ENCODE measurements at places on chromosomes 7 and 10.

DNA sequence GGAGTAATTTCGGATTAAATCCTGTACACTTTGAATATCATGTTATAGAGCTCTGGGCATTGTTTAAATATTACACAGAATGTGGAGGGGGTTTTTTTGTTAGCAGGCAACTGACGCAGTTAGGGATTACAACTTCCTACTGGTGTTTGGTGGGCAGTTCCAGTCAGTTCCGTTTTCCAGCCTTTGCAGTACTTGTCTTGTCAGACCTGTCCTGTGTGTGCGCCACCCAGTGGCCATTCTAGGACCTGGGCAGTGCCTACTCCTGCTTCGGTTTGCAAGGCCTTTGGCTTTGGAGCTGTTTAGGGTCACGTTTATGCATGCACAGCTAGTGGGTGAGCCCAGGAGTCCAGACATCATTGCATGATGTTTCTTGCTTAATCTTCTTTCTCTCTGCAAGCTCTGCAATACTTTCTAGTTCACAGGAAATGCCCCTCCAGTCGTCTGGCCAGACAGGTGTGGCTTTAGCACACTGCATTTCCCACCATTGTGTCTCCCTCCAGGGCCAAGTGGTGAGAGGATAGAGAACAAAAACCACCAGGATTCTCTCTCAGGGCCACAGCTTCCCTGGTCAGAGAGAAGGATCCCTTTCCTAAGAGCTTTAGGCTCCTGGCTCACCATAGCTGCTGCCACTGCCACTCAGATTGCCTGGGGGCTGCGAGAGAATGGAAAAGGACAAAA is 96.5 kb upstream of the TARP start:
- peak; percentile 81 for DNase-seq

GRCh38 chr7:155645662-155646061 is 1.2 kb downstream of the RBM33 start:
- no peak for DNase-seq

DNA sequence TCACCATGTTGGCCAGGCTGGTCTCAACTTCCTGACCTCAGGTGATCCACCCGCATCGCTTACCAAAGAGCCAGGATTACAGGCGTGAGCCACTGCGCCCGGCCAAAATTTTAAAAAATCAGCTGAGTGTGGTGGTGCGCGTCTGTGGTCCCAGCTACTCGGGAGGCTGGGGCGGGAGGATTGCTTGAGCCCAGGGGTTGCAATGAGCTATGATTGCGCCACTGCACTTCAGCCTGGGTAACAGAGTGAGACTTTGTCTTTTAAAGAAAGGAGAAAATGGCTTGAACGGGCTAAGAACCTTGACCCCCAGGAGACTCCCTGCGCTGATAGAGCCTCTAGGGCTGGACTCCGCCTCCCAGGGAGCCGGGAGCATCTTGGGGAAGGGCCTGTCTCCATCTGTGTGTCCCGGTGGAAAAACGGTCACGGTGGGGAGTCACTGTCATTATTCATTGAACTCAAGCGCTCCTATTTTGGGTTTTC is 760 bp upstream of the KCTD7 start:
- DNase-seq: no peak

GRCh38 chr10:129793479-129793878 is 170.6 kb downstream of the EBF3 start:
- DNase-seq: no peak

GRCh38 chr10:94178475-94179253 is 184.1 kb downstream of the NOC3L start:
- no peak for DNase-seq

DNA sequence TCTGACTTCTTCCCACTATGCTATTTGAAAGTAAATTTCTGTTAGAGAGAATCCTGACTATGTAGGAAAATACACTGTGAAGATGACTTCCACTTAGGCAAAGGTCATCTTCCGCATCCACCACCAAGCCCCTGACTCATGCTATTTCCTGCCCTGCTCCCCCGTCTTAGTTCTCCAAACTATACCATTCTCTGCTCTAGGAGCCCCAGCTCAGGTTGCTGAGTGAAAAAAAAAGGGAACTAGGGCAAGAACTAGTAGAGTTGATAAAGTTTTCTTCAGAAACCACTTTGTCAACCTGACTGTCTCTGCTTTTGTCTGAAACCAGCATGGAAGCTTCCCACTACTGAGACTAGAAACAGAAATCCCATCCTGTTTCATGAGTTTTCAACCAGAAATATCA is 96.9 kb downstream of the EVX1 start:
- DNase-seq: no peak

DNA sequence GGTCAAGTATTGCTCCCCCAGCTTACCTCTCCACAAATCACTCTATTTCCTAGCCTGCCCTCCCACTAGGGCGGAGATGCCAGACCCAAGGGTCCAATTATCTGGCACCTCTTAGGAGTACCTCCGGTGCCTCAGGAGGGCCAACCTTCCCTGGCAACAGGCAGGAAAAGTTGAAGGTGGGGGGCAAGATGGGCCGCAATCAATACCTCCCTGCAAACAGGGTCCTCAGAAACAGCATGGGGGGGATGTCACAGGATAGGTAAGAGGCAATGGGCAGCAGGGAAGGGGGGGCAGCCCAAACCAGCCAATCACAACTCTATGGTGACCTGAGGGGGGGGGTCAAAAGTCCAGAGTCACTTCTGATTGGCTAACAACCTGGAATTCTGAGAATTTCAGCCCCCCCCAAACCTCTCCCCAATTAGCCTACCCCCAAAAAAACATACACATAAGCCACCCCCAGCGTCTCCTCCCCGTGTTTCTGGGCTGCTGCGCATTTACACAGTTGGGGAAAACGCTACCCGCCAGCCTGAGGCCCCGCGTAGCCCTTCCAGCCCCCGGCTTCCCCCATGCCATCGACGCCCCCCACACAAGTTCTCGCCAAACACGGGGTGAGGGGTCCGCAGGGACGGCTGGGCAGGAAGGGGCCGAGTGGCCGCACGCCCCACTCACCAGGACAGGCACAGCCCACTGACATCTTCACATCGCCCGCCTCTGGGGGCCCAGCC is 589 bp downstream of the LDB1 start:
- peak; percentile 58 for DNase-seq

DNA sequence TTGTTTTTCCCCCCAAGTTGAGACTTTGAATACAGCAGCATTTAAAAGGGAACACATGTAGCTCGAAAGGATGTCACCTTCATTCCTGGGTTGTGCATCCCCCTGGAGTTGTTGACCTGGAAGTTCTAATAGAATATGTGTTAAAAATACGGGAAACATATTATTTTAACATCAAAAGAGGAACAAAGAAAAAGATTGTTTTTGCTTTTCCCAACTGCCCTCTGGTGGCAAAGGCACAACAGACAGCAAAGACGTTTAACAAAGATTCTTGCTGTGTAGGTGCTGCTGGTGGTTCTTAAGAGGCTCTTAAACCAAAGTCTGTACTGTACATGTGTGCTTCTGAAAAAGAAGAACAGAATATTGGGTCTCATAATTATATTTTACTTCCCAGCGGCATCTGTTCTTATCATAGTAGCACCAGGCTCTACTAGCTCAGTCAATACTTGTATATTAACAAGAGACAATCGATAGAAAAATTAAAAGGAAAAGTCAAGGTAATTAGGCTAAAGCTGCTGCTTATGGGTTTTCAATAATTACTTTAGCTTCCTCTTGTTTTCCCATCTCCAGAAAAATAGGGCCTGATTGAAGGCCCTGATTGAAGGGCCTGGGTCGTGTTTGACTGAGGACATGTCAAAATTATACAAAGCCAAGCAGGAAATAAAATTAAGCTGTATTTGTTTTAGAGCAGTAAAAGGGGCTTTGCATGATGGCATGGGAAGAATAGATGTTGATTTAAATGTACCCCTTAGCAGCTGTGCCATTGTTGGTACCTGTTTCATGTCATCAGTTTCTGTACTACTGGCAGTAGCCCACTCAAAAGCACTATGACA is 384.2 kb upstream of the LRGUK start:
- peak; percentile 14 for DNase-seq

- peak; percentile 42 for DNase-seq
Observed at GRCh38 chr7:140176122-140176701, 571 bp downstream of the KDM7A start.

DNA sequence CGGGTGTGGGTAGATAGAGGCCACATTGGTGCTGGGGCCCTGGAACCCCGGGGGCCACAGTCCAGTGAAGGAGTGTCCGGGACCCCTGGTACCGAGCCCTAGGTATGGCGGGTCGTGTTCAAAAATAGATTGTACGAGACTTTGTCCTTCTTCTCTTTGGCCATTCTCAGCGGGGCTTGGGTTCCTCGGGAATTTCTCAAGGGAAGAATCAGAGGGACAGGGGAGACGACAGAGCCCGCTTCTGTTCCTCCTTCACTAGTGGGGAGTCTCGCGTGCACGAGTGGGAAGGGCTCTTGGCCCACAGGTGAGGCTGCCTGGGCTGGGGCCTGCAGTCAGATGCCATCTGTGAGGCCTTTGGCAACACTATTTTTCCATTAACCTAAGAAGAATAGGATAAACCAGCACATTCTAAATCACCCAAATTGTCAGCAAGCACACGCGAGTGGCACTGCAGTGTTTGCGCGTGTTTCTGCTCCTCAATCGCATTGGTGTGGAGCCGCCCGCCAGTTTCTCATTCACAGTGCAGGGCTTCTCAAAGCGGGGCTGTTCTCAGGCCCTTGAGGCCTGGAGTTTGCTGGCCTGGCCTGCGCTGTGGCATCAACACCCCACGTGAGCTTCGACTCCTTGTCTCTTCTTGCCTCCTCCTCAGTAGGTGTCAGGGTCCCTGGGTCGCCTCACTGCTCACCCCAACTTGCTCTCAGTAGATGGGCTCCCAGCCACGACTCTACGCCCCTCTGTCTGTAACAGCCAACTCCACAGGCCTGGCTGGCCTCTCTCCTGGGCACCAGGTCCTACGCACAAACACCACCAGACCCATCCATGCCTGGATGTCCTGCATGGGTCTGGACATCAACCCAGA is 187.6 kb upstream of the SHH start:
- no peak for DNase-seq

DNA sequence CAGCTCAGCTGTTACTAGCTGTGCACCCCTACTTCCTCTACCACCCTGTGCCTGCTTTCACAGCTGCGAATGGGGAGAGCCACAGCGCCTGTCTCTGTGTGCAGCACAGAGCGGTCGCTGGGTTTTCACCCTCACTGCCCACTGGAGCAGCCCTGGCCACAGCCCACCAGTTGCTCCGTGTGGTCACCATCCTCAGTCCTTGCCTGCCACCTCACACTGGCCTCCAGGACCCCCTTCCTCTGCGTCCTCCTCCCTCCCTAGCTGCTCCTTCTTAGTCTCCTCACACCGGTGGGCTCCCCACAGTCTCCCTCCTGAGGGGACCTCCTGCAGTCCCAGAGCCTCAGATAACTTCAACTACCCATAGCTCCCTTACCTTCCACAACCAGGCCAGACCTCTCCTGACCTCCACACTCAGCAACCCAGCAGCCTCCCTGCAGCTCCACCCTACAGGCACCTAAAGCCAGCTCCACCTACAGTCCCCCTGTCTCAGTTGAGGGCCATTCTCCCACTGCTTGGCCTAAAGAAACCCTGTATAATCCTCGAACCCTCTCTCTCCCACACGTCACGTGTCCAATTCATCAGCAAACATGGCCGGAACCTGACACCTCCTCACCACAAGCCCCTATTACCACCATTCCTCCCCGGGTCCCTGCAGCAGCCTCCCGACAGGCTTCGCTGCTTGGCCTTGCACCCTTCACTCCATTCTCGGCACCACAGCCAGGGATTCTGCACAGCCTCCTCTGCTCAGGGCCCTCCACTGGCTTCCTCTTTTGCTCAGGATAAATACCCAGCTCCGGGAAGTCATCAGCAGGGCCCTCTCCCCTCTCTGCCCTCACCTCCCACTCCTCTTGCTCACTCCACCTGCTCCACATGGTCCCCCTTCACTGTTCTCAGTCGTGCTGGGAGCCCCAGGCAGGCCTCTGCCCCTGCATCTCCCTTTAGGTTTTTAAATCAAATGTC is 28.1 kb downstream of the PLAC9 start:
- no peak for DNase-seq

- DNase-seq: no peak
Observed at GRCh38 chr7:93218997-93219827, 7.1 kb downstream of the HEPACAM2 start.

DNA sequence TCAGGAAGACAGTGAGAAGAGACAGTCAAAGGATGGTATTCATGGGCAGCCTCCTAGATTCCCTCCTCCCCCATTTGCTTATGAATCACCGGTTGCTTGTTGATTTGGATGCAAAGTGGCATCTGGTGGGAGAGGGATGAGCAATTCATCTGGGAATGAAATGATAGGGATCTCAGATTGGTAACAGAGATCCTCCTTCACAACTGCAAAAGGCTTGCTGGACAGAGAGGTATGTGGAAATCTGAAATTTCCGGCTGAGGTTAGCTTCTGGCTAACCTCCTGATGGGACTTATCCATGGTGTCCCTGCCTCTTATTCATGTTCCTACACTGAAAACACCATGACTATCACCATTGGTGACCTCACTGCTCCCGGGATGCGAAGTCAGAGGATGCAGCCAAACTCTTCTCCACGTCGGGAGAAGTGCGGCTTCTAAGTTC is 48.4 kb upstream of the PODXL start:
- no peak for DNase-seq

- DNase-seq: no peak
Observed at GRCh38 chr10:93751832-93752231, 5.9 kb upstream of the LGI1 start.

- no peak for DNase-seq
Observed at GRCh38 chr10:52099026-52099600, 215.0 kb upstream of the DKK1 start.

DNA sequence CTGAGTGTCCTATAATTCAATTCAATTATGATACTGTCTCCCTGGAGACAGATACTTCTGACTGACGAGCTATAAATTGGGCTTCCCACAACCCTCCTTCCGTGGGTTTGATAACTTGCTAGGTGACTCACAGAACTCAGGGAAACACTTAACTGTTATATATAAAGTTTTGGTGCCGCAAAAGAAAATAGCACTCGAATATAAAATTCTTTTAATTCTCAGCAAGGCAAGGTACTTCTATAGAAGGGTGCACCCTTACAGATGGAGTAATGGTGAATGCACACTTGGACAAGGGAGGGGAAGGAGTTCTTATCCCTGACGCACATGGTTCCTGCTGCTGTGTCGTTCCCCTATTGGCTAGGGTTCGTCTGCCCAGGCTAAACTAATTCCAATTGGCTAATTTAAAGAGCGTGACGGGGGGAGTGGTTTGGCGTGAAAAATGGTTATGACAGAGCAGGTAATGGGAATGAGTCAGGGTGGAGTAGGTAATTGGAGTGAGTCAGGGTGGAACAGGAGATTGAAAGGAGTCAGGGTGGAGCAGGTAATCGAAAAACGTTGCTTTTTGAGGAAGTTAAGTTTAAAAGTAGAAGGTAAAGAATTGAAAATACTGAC is 20.8 kb upstream of the GHITM start:
- DNase-seq: no peak

GRCh38 chr10:116772909-116773705 is 30.7 kb upstream of the HSPA12A start:
- no peak for DNase-seq

All from RPMI8226 (cell line).